Ovary (tissue), 10 donors: ENCODE measurements at places on chromosomes 13 and 19. TPM values are rescaled to one million over a fixed set of nuclear protein-coding genes. Genes with fewer than 3 reads are reported as not detected.

DNA sequence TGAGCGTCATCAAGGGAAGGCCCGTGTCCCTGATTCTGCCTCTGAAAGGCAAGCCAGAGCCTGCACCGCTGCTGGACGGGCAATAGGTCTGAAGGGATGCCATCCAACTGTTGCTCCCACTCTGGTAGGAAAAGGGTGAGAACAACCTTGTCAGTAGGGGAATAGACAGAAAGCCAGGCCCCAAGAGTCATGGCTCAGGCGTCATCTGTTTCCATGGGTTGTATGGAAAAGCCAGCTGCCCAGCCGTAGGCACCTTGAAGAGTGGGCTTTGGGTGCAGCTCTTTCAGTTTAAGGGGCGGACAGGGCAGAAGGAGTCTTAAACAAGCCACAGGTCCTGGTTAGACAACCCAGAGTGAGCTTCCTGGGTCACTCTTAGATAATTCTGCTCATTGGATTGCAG is 66.5 kb downstream of the RNF6 start:
- no peak for DNase-seq

DNA sequence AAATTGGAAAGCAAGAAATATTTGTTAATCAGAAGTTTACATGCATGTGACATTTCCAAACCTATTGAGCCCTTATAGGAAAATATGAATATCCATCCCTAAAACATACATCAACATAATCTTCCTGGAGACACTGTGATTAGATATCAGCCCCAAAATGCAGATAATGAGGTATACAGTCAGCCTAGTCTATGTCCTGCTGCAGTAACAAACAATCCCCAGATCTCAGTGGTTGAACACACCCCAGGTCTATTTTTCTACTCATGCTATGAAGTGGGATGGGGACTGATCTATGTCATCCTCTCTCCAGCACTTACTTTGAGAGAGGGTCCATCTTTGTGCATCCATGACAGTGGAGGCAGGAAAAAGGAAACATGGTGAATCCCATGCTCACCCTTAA is 31.2 kb downstream of the CACNA1A start:
- no peak for DNase-seq

DNA sequence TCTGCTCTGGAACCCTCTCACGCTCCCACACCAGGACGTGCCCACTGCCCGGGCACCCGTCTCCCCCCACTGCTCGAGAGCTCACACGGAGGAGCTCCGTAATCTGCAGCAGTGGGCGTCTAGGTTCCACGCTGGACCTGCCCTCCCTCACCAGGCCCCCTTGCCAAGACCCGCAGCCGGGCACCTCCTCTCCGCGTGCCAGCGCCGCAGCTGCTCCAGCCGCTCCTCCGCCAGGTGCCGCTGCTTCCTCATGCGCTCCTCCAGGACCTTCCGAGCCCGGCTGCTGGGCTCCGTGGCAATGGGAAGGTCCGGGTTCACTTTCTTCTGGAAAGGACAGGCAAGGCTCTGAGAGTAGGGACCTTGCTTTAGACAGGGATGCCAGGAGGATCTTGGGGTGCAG is 35.0 kb upstream of the MATK start:
- no peak for DNase-seq

DNA sequence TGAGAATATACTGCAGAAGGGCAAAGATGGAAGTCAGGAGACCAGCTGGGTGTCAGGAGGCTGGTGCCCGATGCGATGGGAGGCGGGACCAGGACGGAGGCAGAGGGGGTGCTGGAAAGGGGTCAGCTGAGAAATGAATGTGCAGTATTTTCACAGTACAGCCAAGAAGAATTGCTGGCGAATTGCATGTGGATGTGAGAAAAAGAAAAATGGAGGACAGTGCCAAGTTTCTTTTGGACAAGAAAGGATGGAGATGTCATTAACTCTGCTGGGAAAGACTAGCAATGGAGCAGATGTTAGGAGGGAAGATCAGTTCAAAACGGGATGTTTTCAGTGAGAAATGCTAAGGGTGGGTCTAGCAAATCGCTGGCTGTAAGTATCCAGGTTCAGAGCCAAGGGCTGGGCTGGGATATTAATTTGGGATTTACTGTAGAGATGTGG is 7.0 kb downstream of the CRYL1 start:
- DNase-seq: no peak

GRCh38 chr19:17196610-17197009 is 18.5 kb upstream of the USE1 start:
- DNase-seq: no peak

GRCh38 chr13:97555034-97555433 is 121.1 kb downstream of the RAP2A start:
- DNase-seq: no peak

GRCh38 chr19:43768273-43769050 is 12.3 kb downstream of the KCNN4 start:
- no peak for DNase-seq

DNA sequence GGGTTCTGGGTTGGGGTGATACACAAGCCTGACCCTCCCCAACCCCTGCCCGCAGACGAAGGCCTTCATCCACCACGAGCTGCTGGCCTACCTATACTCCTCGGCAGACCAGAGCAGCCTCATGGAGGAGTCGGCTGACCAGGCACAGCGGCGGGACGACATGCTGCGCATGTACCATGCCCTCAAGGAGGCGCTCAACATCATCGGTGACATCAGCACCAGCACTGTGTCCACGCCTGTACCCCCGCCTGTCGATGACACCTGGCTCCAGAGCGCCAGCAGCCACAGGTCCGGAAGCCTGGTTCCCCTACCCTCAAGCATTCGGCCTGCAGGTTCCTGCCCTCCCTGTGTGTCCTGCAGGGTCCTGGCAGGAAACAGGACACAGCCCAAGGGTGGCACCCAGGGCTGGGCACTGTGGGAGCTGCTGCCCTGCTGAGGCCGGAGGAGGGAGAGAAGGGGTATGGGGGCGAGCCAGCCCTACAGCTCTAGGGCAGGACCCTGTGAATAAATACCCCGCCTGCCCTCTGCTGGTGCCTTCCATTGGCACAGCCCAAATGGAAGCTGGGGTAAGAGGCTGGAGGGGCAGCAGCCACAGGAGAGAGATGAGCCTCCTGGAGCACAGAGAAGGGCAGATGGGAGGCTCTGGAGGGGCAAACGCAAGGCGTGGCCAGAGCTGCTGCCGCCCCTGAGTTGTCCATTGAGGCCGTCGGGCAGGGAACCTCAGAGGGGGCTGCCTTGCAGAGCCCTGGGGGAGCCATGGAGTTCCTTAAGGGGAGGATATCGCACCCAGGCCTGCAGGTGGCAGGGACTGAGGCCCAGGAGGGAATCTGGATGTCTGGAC is 6.8 kb downstream of the TMED1 start:
- DNase-seq: no peak

The OVOL3 gene
- total RNA-seq: not detected

The NCAN gene
- total RNA-seq: not detected

The ZNF331 gene
- 150 TPM for total RNA-seq

The VN1R4 gene
- not detected for total RNA-seq

The CERS1 gene
- 0.36 TPM for total RNA-seq

The ADAMTSL5 gene
- 0.42 TPM for total RNA-seq
